ENCODE measurements at places on chromosomes 4 and X.

GRCh38 chrX:127459790-127460189, 592.4 kb downstream of the ACTRT1 start:
- no peak for DNase-seq

DNA sequence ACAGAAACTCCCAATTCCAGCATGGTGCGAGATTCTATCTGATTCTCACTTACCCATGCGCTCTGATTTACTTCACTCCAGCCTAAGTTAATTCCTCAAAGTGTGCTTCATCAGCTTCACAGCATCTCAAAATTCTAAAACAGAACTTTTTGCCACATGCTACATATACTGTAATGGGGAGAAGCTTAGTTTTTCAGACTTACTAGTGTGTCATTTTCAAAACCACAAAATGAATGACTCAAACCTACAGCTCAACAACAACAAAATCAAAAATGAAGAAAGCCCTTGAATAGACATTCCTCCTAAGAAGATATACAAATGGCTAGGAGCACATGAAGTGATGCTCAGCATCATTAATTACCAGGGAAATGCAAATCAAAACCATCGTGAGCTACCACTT, 14.9 kb downstream of the IRF2 start:
- no peak for DNase-seq

DNA sequence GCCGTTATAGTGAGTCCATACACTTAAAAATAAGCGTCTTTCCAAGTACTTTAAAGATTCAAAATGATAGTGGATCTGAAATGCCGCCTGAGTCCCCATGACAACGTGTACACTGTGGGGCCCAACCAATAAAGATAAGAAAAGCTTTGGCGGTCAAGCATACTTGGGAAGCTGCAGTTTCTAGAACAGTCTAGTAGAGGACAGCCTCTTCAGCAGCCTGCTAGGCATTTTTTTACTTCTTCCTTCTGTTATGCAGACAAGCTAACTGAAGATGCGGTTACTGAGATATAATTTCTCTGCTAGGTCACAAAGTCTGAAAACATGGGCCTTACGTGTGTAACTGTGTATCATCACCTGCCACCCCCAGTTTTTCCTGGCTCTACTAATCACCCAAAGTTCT, 402 bp upstream of the UPRT start:
- DNase-seq = no peak

GRCh38 chr4:2799971-2800690, 7.2 kb downstream of the SH3BP2 start:
- no peak for DNase-seq

DNA sequence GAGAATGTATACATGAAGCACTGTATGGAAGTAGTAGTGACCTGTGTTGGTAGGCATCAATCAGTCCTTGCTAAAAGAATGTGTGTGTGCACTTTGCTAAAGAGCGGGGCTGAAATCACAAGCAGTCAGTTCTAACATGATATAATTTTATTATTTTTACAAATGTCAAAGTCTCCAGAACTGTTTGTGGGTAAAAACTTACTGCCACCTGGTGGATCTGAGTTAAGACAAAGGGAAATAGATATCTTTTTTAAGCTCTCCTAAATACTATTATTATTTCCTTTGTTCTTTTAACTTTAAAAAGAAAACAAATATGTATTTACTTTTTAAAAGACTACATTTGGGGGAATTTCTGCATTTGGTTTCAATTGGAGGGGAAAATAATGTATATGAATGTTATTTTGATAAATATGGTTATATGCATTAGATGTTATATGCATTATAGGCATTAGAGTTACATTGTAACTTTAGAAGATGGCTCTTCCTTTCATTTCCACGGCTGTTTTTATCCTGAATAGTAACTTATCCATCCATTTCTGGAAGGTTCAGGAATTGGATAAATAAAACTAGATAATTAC, 7.8 kb upstream of the CLOCK start:
- DNase-seq = no peak

DNA sequence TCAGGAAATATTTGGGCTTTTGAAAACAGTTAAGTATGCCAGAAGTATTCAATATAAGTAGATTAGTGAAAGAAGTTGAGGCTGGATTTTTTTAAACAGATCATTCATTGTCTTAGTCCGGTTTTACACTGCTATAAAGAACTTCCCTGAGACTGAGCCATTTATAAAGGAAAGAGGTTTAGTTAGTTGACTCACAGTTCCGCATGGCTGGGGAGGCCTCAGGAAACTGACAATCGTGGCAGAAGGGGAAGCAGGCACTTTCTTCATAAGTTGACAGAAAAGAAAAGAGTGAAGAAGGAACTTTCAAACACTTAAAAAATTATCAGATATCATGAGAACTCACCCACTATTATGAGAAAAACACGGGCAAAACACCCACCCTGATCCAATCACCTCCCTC, 31.1 kb upstream of the CYLC1 start:
- no peak for DNase-seq

DNA sequence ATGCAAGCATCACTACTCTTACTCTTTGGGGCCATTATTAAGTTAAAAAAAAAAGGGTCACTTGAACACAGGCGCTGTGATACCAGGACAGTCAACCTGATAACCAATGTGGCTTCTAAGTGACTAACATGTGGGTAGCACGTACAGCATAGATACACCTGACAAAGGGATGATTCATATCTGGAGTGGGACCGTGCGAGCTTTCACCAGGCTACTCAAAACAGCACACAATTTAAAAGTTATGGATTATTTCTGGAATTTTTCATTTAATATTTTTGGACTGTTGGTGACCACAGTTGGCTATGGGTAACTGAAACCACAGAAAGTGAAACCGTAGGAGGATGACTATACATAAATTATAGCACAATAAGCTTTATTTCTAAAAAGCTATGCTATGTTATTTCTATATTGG, 113.8 kb upstream of the STIM2 start:
- no peak for DNase-seq

DNA sequence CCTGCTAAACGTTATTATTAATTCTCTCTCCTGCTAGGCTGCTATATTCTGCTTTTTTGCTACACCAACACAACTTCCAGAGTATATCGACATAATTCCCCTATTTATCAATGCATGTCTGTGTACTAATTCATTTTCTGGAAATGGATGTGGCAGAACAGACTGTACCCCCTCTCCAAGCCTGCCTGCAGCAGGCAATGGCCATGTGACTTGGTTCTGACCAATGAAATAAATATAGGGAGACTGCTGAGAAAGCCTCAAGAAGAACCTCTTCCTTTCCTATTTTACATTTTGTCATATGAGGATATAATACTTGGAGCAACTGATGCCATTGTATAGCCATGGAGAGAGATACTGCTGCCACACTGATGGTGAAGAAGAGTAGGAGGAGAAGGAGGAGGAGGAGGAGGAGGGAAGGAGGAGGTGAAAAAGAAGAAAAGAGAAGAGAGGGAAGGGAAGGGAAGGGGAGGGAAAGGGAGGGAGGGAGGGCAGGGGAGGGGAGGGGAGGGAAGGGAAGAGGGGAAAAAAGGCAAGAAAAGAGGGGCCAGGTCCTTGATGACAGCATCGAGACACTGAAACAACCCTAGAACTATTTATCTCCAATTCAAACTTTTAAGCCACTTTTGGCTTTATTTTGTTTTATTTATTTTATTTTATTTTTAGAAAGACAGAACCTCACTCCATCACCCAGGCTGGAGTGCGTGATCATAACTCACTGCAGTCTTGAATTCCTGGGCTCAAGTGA, 57.0 kb upstream of the SPP1 start:
- no peak for DNase-seq

DNA sequence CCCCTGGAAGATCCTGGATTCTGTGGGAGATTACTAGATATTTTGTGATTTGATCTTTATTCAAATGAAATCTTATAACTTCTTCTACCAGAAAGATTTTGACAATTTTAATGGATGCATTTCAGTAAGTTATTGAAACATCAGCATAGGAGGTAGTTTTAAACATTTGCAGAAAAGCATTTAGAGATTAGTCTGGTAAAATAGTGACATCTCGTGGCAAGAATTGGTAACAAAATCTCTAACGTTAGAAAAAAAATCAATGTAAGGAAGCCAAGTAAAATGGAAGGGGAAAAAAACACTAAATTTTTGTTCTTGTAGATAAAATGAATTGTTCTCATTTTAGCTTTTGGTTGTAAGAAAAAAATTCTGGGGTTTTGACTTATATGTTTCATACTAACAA, 73.3 kb downstream of the TASL start:
- peak; percentile 9 for DNase-seq

DNA sequence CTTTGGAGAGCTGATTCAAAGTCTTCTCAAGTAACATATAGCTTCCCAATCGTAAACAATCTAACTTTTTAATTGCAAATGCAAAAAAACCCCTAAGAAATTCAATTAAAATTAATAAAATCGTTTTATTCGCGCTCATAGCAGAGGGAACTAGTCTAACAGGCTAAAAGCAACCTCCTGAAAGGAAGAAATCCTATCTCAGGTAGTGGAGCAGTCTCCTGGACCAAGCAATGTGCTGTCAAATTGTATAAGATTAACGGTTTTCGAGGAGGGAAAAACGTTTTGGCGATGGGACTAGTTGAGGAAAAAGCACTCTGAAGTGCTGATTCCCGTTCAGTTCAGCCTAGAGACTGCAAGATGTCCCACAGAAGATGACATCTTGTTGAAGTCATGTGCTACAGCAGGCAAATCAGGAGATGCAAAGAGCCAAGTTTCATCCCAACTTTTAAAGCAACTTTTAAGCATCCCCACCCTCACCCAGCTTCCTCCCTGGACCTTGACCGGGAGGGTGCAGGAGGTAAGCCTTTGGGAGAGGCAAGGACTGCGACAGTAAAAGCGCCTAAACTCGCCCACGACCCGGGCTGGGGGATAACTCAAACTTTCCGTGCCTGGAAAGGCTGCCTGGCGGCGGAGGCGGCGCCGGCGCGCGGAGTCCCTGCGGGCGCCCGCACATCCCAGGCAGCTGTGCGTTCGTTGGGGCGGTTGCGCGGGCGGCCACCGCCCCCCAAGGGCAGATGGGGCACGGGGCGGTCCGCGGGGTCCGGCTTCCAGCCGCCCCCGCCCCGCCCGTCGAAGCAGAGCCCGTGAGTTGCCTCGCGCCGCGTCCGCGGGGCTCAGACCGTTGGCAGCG, 784 bp downstream of the MAP7D3 start:
- peak; percentile 1 for DNase-seq

GRCh38 chr4:104500442-104500841, 5.7 kb upstream of the CXXC4 start:
- DNase-seq = no peak

DNA sequence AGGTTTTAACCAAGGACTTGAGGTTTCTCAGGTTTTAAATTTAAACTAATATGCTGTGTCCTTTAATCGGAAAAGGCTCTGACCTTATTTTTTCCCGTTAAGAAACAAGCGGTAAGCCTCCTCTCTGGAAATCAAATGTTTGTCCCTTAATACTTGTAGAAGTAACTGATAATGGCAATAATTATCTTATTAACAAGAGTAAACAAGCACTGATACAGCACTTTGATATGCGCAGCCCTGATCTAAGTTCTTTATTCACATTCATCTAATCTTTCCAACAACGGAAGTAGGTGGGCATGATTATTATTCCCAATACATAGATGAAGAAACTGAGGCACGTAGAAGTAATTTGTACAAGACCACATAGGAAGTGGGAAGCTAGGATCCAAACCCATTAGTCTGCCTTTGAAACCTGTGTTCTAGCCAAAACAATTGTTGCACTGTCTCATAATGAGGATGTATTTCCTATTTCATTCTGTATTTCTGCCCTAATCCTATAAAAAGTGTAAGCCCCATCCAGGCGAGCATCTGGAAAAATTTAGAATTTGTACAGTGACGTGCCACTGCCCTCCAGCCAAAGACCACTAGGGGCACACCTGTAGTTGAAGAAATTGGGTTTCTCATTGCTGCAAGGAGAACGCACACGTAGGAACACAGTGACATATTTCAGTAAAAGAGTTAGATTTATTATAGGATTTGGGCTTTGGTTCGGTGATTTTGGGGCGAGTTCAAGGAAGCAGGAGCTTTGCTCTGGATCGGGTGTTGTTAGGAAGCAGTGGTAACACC, 606 bp downstream of the CXorf58 start:
- no peak for DNase-seq

DNA sequence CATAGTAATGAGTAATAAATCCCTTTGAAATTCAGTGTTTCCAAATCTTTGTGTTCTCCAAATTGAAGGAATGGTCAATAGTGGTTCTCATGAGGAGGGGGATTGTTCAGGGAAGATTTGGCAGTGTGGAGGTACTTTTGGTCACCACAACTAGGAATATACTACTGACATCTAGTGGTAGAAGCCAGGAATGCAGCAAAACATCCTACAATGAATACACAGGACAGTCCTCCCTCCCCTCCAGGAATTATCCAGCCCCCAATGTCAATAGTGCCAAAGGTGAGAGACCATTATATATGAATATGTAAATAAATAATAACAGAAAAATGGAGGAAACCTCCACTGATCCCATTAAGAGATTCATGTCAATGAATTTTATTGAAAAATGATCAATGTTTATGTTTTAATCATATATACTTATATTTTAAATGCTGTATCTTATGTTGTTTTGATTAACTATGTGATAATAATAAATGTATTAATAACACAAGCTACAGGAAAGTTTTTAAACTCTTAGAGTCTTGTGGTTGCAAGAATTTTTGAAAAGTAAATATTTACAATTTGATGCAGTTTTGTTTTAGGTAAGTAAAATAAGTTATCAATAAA, 14.4 kb upstream of the FAM9A start:
- DNase-seq = peak; percentile 44

DNA sequence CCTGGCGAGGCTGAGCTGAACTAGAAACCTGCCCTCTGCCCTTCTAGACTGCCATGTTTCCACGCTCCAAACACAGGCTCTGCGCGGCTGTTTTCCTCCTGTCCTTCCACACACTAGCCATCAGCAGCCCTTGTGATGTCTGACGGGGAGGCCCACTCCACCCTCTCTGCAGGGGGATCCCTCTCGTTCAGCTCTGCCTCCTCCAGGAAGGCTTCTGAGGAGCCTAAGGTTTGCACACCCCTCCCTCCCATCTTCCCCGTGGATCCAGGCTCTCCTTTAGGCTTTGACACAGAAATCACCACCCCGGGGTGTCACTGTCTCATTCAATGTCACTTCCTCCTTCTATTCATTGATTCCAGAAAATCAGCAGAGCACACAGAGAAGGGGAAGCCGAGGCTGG, 38.6 kb upstream of the CRMP1 start:
- DNase-seq = no peak

GRCh38 chrX:77446908-77447652, at the start of gene FGF16:
Gene FGF16, plus strand, starts transcription at chrX:77447389. Its CDS starts 286 bp downstream, at chrX:77447675.
- DNase-seq = no peak

DNA sequence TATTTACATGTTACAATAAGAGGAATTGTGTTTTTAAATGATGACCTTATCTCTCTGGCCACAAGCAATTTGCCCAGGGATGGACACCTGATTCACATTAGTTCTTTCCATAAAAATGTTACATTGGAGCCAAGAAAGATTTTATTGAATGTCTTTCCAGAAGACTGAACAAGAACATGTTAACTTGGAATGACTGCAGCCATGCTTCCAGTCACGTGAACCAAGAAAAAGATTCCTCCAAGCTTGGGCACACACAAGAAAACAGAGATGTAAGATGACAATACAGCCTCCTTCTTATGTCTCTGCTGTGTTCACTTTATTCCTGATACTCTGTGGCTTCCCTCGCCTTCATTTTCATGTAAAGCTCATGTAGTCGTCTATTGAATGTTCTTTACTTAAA, 737.6 kb downstream of the TRIML1 start:
- DNase-seq = no peak

- DNase-seq = no peak
Measured at GRCh38 chrX:95884186-95884585, 800.5 kb upstream of the DIAPH2 start.

GRCh38 chr4:70364002-70364401, 3.4 kb downstream of the SMR3A start:
- DNase-seq = no peak

GRCh38 chr4:5526080-5526846, 182.1 kb downstream of the EVC2 start:
- no peak for DNase-seq
